ENCODE measurements at places on chromosomes 5 and 9.

GRCh38 chr5:133936651-133937015 lies 31.8 kb downstream of the C5orf15 start:
- DNase-seq = no peak

DNA sequence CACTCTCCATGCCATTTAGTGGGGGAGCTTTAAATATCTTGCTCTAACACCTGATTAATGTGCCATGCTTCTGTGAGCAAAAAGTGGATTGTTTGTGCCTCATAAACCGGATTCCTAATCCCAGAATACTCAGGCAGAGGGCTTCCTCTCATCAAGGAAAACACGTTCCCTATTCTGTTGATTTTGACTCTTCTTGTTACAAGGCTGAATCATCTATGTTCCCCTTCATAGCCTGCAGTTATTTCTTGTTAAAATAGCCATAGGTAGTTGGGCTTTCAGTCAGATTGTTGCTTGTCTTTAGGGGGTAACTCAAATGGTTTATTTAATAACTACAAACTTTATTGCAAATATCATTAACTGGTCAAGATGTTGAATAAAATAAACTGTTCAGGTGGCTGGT lies 26.6 kb downstream of the ROPN1L start:
- no peak for DNase-seq

DNA sequence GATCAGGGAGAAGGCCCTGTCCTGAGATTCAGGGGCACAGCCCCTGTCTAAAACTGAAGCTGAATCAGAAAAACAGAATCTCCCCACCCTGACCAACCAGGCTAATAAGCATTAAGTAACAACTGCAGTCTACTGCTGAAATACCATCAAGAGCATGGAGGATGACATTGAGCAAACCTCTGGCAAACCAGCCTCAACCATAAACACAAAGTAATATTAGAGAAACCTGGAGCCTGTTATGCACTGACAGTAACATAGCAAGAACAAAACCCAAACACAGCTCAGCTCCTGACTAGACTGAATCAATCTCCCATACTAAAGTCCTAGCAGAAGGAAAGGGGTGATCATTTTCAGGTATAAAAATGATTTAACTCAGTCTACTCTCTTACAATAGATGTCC lies 24.8 kb upstream of the CCL21 start:
- no peak for DNase-seq

DNA sequence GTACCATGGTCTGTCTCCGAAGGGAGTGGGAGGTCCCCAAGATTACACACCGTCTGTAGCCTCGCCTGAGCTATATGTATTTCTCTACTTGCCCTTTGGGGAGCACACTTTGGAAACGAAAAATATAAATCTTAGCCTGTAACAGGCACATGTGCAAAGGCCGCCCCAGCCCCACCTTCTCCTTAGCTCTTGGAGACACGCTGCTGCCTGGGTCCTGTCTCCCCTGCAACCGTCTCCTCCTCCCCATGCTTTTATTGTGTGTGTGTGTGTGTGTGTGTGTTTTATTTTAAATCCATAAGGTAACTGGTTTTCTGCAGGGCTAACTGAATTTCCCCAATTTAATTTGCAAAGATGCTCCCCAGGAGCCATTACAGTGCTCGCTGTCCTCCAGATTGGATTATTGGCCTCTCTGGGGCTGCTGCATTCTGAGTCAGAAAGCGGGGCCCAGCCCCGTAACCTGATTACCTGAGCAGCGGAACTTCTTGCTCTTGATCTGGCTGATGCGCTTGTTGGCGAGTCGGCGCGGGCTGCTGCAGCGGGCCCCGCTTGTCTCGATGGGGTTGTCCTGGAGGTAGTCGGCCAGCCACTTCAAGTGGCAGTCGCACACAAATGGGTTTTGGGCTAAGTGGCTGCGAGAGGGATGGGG lies 193.3 kb upstream of the PANK3 start:
- no peak for DNase-seq

DNA sequence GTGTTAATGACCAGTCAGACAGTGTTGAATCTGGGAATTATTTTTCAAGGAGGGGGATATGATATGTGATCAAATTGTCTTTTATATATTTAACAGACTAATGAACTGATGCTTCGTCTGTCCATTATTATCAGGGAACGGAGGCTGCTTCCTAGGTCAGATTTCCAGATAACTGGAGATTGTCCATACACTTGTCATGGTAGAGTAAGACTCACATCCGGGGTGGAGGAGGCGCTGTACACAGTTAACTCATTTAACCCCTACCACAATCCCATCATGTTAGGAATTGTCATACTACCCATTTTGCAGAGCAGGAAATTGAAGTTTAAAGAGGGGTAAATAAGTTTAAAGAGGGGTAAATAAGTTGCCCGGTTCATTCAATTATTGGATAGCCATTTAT lies 55.9 kb downstream of the ARHGAP26 start:
- no peak for DNase-seq

Measured in fibroblast of villous mesenchyme (primary cell).